ENCODE measurements at places on chromosomes 5 and 9.

DNA sequence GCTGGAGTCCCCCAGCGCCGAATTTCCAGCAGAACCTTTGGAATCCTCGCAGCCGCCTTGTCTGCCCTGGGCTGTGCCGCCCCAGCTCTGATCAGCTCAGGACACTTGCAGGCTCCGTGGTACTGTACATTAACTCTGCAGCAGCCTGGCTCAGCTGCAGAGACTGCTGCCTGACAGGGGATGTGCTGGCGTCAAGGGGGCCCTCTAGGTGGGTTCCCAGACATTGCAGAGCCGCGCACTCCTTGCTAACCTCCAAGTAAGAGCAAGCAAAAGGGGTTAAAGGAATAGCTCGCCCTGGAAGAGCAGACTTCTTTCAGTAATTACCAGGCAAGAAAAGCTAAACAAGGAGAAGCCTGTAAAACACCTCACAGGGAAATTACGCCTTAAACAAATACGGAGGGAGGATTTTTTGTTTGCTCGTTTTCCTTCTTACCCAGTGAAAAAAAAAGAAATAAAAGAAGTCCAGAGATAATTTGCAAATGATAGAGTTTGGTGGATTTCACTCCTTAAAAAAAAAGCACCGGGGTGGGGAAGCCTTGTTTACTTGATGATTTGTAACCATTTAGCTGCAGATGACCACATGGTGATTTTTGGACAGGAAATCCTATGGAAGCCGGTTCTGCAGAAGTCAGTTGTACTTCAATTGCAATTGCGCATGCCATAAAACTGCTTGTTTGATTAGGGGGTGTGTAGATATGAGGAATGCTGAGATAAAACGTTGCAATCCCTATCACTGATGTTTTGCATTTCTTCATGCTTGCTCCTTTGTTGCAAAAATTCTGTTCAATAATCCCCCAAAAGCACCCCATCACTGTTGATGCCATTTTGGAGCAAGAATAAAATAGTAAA is 305.8 kb downstream of the PDE4D start:
- DNase-seq, result peak; percentile 9

- no peak for DNase-seq
Measured at GRCh38 chr9:130929571-130930038, 9.4 kb downstream of the FIBCD1 start.

DNA sequence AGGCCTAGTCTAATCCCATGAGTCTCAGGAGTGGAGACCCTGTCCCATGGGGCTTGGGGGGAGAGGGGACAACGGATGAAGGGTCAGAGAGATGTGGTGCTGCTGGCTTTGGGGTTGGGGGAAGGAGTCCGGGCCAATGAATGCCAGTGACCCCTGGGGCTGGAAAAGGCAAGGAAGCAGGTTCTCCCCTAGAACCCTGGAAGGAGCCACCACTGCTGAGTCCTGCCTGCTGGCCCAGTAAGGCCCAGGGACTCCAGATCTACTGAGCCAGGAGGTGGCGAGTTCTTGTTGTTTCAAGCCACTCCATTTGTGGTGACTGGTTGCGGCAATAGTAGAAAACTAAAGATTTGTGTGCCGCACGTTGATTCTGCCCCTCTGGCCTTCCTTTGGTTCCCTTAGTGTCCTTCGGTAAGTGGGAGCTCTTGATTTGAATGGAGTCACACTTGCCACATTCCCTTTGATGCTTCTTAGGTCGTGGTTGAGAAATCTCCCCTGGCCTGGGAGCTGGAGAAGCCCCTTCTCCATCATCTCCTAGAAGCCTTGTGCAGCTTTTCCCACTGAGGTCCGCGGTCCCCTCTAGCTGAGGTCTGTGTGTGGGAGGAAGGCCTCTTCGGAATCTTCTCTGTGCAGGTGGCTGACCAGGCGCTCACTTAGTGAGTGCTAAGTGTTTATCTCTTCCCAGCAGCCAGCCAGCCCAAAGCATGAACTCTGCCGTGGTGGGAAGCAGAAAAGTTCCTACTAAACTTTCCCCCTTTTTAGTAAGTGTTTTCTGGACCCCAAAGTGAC is 9.0 kb downstream of the FCN1 start:
- DNase-seq, result no peak

DNA sequence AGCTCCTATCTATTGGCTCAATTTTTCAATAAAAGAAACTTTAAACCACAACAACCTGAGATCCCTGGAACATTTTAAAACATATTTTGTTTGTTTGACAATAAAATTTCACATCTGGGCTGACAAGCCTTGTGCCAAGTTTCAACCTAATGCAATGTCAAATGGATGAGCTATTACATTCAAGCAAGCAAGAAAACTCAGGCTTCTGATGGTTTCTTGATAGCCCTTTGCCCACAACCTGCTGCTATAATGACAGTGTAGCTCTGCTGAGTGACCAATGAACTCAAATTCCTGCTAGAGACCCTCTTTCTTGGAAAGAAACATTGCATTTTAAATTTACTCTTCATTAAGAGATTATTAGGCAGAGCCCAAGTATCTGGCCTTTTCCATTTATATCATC is 472.9 kb downstream of the ARHGEF28 start:
- no peak for DNase-seq

DNA sequence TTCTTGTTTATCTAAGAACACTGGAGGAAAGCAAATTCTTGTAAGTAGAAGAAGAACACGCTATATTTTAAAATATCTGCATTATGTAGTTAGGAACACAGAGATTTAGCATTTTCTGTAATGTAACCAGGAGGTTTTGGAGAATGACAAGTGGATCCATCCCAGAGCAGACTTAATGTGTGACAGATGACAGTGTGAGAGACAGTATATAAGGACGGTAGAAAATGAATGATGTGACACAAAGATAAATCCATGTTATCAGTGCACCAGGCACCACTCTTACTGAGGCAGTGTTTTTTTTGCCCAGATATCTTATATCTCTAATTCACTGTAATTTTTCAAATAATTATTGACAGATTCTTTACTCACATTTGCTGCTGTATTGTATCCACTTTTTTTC is 239.0 kb upstream of the KCNN2 start:
- DNase-seq, result no peak

DNA sequence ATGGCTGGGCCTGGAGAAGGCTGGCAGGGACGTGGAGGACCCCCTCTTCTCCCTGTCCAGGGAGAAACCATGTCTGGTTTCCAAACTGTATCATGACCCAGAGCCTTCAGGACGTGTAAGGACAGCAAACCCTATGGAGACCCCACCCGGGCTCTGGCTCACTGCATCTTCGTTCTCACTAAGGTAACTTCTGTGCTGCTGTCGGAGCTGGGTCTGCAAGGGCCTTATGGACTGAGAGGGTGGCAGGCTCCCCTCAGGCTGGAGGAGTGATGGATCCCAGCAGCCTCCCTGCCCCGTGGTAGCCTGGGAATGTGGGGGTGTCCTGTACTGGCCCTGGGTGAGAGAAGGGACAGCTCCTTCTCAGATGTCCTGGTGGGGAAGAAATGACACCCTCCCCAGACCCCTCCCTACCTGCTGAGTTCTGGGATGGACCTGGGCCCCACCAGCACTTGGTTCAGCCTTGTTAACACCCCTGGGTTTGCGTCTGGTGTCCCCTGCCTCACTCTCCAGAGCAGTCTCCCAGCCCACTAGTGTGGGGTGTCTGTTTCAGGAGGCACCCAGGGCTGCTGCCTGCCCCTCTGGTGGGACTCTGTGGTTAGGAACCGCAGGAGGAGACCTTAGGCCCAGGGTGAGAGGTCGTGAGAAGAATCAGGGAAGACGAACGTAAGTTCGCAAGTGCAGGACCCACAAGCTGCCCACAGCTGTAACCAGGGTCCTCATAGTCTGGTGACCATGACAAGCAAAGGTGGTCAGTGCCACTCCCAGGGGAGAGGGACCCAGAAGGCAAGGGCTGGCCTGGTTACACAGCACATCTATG is 6.6 kb downstream of the SPATA31E1 start:
- DNase-seq, result no peak

GRCh38 chr9:19085295-19085694 is 17.4 kb downstream of the HAUS6 start:
- DNase-seq, result no peak

- DNase-seq, result no peak
Measured at GRCh38 chr9:94692601-94693000, 33.9 kb upstream of the AOPEP start.

DNA sequence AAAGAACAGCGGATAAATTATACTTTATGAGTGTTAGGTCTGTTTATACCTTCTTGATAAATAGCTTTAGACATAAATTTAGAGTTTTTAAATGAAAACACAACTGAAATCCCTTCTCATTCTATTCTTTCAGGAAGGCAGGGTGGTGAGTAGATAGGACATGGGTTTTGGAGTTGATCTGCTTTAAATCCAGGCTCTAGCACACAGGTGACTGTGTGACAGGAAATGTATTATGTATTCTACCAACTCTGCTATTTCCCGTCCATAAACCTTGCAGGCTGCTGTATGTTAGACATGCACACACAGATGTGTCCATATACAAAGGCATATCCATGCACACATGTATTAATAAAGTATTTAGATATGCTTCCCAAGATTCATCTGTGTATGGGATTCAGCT is 19.3 kb upstream of the CARTPT start:
- DNase-seq, result no peak

GRCh38 chr9:9605681-9606080 is 1007.1 kb downstream of the PTPRD start:
- no peak for DNase-seq

GRCh38 chr5:101045689-101046088 is 142.6 kb upstream of the ST8SIA4 start:
- no peak for DNase-seq

GRCh38 chr5:150561571-150562275 is 53.8 kb downstream of the NDST1 start:
- no peak for DNase-seq

DNA sequence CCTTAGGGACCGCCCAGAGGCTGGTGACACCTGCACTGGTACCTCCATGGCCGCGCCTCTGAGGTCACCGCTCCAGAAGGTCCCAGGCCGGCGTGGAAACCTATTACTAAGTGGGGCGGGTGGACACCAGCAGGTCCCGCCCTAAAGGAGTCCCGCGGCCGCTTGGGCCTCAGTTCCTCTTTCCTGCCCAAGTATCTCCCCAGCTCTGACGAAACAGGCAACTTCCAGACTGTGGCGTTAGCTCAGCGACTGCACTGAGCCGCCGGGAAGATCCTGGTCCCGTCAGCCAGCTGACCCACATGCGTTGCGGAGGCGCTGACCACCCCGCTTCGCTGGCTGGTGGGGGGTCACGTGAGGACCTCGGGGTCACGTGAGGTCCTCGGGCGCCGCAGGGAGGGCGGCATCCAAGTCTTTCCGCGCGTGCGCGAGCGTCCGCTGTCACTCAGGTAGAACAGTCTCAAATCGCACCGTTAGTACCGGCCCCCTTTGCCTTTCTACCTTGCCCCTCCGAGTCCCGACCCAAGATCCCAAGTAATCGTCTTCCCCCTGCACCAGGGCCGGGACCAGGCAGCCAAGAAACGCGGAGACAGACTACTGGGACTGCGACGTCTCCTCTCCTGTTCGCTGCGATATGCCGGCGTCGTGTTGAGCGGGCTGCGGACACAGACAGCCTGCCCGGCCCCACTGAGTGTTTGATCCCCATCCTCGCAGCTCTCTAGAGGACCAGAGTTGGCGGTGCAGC is 53.7 kb upstream of the KDM4C start:
- peak; percentile 54 for DNase-seq

GRCh38 chr5:39986614-39987013 is 561.8 kb upstream of the DAB2 start:
- DNase-seq, result no peak

DNA sequence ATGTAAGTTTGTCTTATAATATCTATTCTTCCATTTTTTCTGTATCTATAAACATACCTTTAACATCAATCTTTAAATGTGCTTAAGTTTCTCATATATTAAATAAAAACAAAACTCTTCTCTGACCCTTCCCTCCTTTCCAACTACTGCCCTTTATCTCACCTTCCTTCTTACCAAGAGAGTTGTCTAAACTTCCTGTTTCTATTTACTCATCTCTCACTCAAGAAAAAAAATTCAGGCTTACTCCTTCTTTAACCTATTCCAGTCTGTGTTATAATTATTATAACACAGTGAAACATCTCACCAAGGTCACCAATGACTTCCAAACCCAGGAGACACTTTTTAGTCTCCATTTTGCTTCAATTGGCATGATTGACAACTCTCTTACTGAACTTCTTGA is 140.9 kb downstream of the CCDC171 start:
- DNase-seq, result no peak

- DNase-seq, result no peak
Measured at GRCh38 chr5:74623006-74623611, 17.4 kb downstream of the ENC1 start.

- DNase-seq, result no peak
Measured at GRCh38 chr9:24552526-24553182, 7.0 kb upstream of the IZUMO3 start.

DNA sequence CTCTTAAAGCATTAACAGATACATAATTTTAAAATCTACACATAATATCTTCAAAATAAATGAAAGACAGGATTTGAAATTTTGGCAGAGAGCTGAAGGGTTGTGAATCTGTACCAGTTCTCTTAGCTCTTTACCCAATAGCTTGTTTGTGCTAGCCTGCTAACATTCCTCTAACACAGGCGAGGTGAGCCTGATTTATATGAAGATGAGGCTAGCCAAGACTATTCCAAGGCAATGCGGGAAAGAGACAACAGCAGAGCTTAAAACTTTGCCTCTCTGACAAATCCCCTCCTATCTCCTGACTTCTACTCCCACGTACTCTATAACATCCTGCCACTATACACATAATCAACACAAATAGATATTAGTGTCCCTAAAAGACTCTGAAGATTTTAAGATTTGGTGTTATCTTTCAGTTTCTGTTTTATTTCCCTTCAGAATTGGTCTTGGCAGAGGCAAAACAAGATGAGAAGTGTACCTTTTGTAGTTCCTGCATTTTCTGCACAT is 745.6 kb upstream of the ZNF608 start:
- no peak for DNase-seq

DNA sequence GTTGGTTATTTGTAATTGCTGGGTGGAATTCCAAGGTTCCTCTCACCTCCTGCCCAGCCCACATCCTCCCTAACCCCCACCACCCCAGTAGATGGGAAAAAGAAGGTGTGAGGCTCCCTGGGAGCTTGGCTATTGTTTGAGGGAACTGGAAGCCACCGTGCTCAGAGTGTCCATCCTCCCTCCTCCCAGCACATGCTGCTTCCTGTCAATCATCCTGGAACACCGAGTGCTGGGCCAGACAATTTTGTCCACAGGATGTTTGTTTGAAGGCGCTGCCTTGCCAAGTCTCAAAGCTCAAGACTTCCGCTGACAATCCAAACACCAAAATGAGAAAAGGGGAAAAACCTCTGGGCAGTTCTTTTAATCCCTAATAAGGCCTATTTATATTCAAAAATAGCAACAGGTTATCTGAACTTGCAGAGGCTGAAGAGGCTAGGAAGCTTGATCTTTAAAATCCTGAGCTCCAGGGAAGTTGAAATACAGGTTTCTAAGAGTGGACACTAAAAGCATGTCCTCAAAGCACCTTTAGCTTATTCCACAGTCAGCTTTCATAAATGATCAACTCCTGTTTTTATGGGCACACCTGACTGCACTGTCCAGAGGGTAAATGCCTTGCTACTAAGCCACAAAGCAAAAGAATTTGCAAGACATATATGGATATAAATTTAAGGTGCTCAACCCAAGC is 286.7 kb downstream of the NFIB start:
- DNase-seq, result no peak

- no peak for DNase-seq
Measured at GRCh38 chr9:28120184-28120583, 546.9 kb upstream of the C9orf72 start.

Measured in HFFc6 (cell line).